ENCODE measurements at places on chromosomes 4 and X.

GRCh38 chrX:74449322-74449936, 28.1 kb downstream of the SLC16A2 start:
- DNase-seq: no peak

GRCh38 chr4:31156221-31156620, 436.1 kb downstream of the PCDH7 start:
- DNase-seq: no peak

DNA sequence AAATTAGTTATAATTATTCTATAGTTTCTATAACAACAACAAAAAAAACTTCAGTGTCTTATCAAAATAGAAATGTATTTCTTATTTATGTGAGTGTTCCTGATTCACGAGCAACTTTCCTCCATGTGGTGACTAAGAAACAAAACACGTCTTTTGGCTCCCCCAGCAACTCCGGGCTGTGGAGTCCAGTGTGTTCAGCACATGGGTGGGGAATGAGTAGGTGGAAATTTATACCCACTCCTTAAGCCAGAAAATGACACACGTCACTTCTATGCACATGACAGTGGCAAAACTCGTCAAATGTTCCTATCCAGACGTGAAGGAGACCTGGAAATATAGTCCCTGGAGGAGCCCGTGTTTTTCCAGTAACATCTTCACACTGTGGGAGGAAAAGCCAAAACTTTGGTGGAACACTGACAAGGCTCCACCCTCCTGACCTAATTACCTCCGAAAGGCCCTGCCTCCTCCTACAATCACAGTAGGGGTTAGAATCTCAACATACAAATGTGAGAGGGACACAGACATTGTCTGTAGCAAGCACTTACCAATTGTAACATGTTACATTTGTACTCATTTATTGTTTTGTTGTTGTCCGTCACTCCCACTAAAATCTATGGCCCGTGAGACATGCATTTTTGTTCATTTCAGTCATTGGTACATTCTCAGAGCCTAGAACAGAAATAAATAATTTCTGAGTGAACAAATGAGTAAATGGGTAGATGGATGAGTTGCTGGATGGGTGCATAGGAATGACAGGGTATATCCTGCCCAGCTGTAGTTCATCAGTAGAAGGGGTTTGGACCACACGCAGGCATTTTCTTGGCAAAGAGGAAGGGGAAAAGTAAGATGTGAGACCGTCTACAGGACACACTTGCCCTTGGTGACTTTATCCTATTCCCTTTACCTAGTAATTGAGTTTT, 605.8 kb upstream of the TENM3 start:
- DNase-seq: no peak

- DNase-seq: no peak
Measured at GRCh38 chr4:90183254-90183653, 56.1 kb downstream of the CCSER1 start.

GRCh38 chr4:82419451-82419850, 10.8 kb downstream of the HNRNPDL start:
- no peak for DNase-seq

DNA sequence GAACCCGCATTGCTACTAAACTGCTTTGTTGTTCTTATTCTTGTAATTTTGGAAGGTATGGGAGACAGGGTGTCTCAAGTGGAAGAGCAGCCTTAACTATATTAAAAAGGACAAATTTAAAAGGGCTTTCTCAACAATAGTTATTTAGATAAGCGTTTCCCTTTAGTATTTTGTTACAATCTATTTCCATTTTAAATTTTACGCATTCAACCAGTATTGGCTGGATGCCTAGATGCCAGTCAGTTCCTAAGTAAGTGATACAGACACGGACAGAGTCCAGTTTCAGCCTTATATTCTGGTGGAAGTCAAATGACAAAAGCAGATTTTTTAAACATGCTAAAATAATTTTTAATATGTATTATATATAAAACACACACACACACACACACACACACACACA, 28.3 kb downstream of the FAT1 start:
- DNase-seq: no peak

DNA sequence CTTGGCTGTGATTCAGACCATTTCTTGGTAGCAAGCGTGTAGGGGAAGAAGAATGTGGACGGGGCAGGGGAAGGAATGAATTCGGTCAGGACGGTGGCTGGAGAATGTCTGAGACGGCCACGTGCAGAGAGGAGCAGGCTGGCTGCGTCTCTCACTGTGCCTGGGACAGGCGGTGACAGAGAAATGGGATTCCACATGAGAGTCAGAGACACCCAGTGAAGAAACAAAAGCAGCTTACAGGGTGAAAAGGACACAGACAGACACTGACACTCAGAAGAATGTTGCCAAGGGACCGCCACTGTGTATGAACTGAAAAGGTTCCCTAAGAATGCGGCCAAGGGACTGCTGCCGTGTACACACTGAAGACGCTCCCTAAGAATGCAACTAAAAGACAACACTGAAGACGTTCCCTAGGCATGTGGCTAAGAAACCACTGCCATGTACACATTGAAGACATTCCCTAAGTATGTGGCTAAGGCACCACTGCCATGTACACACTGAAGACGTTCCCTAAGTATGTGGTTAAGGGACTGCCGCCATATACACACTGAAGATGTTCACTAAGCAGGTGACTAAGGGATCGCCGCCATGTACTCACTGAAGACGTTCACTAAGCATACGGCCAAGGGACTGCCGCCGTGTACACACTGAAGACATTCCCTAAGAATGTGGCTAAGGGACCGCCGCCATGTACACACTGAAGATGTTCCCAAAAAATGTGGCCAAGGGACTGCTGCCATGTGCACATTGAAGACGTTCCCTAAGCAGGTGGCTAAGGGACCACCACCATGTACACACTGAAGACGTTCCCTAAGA, 49.1 kb downstream of the DHRSX start:
- no peak for DNase-seq

DNA sequence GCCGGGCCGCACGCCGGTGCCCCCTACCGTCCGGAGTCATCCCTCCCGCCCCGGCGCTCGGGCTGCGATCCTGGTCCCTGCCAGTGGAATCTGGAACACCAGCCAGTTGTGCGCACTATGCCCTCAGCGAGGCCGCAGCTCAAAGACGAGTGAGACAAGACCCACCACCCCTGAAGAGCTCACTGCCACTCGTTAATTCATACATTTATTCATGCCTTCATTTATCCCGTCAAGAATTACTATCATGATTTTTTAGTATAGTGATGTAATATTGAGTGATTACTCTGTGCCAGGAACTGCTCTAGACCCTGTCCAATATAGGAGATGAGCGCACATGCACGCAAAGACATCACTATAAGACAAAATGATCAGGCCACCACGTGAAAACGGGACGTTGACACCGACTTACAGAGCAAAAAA, 247 bp upstream of the PPA2 start:
- DNase-seq: peak; percentile 90

- DNase-seq: no peak
Measured at GRCh38 chr4:89586864-89587263, 250.1 kb downstream of the SNCA start.

DNA sequence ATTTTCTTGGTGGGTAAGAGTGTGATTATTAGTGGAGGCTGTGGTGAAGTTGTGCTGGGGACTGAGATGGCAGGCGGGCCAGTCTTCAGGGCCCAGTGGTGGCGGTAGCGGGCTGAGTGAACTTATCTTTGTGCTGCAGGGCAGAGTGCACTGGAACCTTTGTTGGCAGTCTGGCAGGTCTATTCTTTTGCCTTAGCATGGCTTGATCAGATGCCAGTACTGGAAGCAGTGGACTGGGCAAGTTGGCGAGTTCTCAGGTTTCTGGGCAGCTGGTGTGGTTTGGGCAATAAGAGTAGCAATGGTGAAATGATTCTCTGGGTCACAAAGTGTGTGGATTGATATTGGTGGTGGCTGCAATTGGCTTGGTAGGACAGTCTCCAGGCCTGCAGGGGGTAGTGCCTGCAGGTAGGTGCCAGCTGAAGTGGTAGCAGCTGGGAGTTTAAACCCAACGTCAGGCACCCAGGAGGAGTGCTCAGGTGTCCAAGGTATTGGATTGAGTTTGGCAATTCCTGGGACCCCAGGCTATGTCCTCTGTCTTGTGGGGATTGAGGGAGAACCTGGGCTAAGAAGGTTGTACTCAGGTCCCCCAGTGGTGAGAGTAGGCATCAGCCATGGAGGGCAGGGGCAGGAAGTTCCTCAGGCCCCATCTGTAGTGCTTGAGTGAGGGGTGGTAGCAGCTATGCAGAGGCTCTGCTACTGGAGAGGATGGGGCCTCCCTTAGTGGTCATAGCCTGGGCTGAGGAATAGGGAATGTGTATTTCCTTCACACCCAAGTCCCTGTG, 34.9 kb upstream of the SLC25A14 start:
- no peak for DNase-seq

DNA sequence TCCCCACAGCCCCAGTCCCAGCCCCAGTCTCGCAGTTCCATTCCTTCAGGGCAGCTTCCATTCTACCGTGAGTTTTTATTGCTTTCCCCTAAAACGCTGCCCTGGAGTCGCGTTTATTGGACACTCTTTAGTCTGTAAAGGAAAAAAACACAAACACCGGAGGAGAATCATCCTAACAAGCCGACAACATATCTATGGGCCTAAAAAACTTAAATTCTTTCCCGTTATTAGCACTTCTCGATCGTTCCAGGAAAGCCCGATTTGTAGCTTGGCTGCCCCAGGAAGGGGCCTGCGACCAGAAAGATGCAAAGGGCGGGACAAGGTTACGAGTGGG, 178.5 kb downstream of the CBR4 start:
- DNase-seq: peak; percentile 18

DNA sequence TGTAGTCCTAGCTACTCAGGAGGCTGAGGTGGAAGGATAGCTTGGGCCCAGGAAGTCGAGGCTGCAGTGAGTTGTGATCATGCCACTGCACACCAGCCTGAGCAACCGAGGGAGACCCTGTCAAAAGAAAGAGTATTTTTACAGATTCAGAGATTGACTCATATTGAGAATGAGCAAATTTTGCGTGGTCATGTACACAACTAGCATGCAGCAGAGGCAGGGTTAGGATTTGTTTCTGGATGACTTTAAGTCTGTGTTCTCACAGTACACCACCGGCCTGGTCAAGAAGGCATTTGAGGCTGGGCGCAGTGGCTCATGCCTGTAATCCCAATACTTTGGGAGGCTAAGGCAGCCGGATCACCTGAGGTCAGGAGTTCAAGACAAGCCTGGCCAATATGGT, 44.8 kb upstream of the CBR4 start:
- DNase-seq: no peak

GRCh38 chr4:117777721-117778120, 256.6 kb upstream of the NDST3 start:
- peak; percentile 13 for DNase-seq

GRCh38 chrX:19747652-19748610, 139.5 kb downstream of the SH3KBP1 start:
- DNase-seq: no peak

DNA sequence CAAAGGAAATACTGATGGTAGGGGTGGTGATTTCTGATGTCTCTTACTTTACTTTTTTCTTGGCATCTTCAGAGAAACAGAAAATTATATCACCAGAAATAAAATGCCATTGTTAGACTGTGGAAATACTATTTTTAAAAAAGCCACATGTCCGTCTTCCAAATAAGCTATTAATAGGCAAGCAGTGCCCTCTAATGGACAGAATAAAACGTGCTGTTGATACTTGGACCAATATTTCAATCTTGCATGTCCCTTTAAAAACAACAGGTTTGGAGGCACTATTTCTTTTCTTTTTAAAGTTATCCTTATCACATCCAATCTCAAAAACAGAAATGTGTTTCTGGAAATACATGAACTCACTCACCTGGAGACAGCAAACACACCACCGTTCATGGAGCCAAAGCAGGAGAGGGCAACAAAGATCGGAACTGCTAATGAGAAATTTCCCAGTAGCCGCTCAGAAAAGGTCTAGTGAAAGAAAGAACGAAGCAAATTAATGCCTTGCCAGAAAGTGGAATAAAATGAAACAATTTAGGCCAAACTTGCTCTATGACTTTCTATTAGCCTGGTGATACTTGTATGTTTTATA, 59.2 kb downstream of the SLC7A11 start:
- peak; percentile 7 for DNase-seq

DNA sequence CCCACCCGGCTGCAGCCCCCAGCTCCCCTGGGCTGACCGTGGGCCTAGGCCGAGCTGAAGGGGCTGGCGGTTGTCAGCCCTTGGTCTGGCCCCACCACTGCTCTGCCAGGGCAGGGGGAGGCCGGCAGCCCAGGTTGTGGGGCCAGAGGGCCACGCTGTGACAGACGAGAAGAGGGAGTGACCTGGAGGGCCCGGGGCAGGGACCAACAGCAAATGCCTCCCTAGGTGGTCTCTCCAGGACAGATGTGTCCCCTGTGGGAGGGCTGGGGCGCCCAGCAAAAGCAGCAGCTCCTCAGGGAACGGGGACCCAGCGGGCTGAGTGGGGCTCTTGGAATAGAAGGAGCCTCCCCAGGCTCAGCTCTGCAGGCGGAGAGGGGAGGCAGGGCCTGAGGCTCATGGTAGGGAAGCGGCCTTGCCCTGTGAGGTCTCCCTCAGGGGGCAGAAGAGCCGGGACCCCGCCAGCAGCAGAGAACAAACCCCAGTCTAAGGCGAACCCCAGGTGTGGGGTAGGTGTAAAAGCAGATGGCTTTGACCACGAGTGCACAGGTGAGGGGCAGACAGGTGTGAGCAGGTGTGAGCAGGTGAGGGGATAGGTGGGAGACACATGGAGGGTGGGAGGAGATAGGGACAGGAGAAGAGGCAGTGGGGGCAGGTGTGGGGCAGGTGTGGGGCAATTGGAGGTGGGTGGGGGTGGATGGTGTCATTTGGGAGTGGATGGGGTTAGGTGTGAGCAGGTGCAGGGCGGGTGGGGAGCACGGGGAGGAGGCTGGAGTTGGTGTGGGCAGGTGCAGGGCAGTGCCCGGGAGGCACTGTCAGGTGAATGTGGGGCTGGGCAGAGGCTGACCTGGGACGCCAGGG, 34.1 kb upstream of the SPON2 start:
- no peak for DNase-seq

DNA sequence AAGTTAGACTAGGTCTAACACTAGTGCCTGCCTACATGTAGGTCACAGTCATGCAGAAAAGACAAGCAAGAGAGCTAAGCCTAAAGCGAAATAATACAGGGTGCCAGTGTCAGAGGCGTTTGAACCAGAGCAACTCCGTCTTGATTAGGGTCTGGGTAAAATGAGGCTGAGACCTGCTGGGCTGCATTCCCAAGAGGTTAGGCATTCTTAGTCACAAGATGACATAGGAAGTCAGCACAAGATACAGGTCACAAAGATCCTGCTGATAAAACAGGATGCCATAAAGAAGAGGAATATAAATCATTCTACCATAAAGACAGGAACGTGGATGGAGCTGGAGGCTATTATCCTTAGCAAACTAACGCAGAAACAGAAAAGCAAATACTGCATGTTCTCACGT, 120.9 kb downstream of the BEND2 start:
- DNase-seq: no peak

DNA sequence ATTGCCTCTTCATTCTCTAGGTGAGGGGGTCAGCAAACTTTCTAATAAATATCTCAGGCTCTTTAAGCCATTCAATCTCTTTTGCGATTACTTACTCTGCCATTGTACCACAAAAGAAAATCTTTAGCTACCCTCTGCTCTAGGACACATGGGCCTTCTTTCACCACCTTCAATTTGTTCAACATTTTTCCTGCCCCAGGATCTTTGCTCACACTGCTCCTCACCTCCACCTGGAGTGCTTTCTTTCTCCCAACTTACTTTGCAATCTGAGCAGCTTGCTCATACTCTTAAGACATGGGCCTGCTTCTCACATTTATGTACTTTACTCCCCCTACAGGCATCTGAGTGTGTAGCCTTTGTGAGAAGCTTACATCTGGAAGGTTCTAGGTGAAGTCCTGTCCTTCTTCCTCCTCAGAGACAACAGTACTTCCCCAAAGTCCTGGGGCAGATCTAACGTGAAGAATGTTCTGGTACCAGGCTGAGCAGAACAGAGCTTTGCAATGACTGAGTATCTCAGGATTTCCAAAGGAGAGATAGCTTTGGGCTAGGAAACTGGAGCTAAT, 55.0 kb upstream of the PRDM5 start:
- DNase-seq: no peak

Measured in nephron progenitor cell (in vitro differentiated cells).